ENCODE measurements at places on chromosomes 6 and 20.

DNA sequence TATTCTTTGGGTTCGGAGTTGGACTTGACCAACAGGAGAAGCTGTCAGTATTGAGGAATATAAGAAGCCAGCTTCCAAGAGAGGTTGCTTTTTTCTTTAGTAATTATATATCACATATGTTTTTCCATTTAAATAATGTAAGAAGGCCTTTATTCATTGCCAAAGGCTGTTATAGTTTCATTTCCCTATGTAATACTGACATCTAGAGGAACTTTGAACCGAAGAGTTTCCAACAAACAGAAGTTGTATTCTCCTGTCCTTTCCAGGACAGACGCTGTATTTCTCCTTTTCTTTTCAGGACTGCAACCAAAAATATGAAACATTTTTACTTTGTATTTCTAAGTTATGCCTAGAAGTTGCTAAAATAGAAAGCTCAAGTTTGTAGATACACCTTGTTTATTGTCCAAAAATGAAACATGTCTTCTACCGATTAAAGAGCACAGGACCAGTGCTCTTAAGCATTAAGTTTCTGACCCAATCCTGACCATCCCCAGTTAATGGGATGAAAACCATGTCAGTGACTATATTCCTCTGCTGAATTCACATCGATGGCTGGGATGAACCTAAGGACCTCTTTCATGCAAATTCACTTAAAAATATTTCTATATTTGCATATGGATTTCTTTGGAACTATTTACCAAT lies 55.1 kb downstream of the MYLK4 start:
- no peak for DNase-seq

- DNase-seq, result no peak
Measured at GRCh38 chr20:63896264-63897105, 1.6 kb downstream of the DNAJC5 start.

DNA sequence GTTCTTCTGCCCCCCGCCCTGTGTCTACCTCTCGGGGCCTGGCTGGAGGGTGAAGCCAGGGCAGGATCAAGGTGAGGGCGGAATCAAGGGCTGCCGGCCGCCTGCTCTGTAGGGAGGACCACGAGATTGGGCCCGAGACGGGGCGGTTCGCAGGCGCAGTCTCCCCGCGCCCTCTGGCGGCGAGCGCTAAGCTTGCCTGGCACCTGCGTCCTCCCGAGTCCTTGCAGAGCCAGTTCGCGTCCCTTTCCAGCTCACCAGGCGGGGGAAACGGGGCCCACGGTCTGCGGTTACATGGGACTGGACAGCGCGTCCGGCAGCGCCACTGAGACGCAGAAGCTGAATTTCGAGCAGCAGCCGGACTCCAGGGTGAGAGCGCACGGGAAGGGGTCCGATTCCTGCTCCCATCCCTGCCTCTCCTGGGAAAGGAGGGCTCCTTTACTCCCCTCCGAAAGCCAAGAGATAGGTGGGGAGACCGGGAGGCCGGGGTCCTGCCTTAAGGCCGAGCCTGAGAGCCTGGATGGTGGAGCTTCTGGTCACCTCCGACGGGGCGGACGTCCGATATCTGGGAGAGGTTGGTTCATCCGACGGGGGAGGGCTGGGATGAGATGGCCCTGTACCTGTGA lies 3.6 kb upstream of the MATN4 start:
- DNase-seq, result peak; percentile 36

- no peak for DNase-seq
Measured at GRCh38 chr20:51350941-51351631, 191.4 kb downstream of the NFATC2 start.

DNA sequence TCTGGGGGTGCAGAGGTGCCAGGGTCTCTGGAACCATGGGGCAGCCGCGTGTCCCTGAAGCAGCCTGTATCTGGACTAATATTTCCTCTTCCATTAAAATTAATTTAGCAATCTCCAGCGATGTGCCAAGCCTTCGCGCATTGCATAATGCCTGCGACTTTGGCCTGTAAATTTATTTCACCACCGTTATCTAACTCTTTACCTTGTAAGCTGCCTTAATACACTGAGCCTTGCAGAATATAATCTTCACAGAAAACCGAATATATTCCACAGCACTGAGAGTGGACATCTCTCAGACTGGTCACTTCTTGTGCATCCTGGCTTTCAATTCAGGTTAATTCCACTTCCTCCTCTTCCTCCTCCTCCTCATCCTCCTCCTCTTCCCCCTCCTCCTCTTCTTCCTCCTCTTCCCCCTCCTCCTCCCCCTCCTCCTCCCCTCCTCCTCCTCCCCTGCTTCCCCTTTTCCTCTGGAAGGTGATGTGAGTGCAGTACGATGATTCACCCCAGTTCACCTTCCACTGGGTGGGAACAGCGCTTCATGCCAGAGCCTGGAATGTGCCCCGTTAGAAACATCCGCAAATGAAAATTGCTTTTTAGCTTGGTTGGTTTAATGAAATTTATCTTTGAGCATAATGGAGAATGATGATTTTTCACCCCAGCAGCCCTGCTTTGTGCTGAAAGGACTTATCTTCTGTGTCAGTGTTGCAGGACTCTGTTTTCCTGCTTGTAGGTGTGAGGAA lies 101.4 kb downstream of the CDH4 start:
- DNase-seq, result no peak

- DNase-seq, result no peak
Measured at GRCh38 chr6:53827531-53827930, 32.7 kb downstream of the LRRC1 start.

GRCh38 chr6:140490081-140490480 lies 1115.6 kb upstream of the CITED2 start:
- DNase-seq, result no peak

DNA sequence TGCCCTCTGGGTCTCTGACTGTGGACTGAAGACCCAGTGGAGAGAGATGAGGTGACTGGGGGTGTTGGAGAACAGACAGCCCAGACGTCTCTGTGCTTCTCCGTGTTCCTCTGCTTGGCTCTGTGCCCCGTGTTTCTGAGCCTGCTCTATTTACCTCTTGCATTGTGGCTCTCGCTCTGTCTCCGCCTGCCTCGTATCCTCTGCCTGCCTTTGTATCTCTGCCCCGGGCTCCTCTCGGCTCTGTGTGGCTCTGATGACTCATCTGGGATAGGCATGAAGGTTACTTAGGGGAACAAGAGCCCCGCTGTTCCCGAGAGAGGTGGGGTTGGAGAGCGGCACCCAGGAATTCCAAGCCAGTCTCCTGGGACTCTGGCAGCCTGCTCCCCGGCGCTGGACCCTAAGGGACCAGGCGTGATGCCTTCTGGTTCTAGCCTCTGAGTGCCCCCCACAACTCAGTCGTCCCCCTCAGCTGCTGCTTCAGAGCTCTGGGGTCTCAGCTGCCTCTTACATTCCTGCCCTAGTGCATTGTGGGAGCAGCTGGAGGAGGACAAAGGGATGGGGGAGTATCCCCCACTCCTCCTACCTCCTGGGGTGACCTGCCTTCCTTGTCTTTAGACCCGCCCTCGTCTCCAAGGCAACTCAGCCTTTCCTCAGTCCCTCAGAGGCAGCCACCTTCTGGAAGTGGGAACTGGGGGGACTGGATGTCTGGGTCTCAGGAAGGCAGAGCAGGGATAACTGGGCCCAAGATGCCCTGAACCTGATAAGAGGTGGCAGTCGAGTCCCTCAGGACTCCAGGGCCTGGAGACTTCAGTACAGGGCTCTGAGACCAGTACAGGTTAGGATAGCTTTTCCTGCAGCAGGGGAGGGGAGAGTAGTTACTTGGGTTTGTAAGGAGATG lies 1.9 kb downstream of the DDR1 start:
- DNase-seq, result no peak

Data from stimulated activated CD8-positive, alpha-beta memory T cell treated with anti-CD3 and anti-CD28 coated beads, Interleukin-7, amount 100 ng/mL, for 1 hour (primary cell).